ENCODE measurements at places on chromosomes 16 and 17.

DNA sequence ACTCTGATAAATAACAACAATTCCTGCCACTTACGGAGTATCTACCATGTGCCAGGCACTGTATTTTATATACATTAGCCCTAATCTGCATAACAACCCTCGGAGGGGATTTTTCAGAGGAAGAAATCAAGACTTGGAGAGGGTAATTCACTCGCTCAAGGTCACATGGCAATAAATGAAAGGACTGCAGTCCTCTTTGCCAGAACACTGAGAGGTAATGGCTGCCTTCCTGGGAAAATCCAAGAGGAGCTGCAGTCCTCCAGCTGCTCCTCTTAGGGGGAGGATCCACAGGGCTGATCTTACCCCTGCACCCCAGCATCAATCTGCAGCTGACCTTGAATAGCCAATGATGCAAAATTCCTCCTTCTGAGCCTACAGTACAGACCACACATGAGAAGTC, 114.1 kb upstream of the RPL38 start:
- DNase-seq: no peak

- peak; percentile 38 for DNase-seq
Measured at GRCh38 chr17:76527430-76528111, 9.9 kb downstream of the CYGB start.

GRCh38 chr17:42132941-42133340, 10.3 kb downstream of the HSPB9 start:
- no peak for DNase-seq

- DNase-seq: no peak
Measured at GRCh38 chr16:4746991-4747574, 12.7 kb downstream of the DNAAF8 start.

- DNase-seq: no peak
Measured at GRCh38 chr16:73116576-73116975, 68.6 kb upstream of the ZFHX3 start.

- peak; percentile 66 for DNase-seq
Measured at GRCh38 chr17:57130708-57131461, 45.8 kb downstream of the AKAP1 start.
